ENCODE measurements at places on chromosomes 16 and 17.
A peak's percentile ranks its signal among the peaks of the same experiment; 100 is the strongest.

- peak; percentile 87 for DNase-seq
Observed at GRCh38 chr17:62627219-62627903, at the start of gene MRC2. Gene MRC2, plus strand, starts transcription at chr17:62627670. Its CDS starts 133 bp downstream, at chr17:62627803.

DNA sequence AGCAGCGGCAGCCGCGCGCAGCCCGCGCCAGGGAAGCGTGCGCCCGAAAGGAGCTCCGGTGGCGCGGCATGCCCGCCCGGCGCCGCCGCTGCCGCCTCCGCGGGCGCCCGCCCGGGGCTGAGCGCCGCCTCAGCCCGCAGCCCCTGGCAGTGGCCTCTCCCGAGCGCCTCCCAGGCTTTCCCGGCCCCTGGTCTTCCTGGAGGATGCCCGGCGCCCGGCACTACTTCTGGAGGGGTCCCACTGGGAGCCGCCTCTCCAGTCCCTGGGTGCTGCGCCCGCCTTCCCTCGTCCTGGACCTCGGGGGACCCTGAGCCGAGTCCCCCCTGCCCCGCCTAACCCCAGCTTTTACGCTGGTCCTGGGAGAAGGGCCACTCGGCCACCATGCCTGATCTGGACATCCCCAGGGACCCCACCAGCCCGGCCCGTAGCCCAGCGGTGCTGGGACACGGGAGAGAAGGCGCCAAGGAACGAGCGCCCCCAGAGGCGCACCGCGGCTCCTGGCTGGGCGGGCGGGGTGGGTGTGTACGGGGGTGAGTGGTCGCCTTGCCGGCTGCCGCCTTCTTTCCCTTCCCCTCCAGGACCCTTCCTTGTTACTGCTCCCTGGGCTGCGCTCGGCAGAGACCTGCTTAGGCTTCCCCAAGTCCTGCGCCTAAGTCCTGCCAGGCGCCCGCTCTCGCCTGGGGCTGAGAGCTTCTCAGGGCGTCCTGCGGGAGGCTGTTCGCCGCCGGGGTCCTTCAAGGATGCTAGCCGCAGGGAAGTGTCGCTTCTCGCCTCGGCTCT, 704 bp downstream of the ASIC2 start:
- DNase-seq = no peak

DNA sequence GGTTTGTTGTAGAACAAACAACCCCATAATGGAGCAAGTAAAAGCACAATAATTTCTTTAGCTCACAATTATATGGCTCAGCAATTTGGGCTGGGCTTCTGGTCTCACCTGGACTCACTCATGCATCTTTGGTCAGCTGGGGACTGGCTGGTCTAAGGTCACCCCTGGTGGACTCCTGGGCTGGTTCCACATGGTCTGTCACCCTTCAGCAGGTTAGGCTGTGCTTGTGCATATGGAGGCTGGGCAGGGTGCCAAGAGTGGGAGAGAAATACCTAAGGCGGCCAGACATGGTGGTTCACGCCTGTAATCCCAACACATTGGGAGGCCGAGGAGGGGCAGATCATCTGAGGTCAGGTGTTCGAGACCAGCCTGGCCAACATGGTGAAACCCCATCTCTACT, 27.0 kb upstream of the SMURF2 start:
- no peak for DNase-seq

- no peak for DNase-seq
Observed at GRCh38 chr17:46911311-46911710, 11.6 kb upstream of the GOSR2 start.

DNA sequence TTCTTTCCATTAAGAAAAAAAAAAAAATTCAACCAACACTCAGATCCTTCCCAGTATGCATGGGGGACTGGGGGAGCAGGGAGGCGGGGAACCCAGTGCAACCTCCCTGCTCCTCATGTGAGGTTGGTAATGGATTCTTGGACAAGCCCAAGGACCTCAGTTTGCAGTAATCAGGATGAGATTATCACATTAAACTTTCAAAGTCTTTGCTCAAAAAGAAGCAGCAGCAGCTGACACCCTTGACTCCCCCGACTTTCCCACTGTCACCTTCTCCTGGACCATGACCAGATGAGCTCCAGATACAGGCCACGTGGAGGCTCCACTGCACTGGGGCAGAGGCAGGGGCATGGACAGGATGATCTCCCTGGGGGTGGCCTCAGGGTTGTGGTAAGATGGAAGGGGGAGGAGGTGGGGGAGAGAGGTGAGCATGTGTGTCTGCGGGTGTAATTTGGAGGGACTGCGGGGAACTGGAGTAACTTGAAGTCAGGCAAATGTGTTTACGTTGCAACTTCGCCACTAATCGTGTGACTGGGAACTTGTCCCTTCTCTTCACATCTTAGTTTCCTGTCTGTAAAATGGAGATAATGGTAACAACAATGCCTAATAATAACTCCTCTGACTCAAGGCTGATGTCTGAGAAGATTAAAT, 19.8 kb downstream of the ZNF385C start:
- no peak for DNase-seq

DNA sequence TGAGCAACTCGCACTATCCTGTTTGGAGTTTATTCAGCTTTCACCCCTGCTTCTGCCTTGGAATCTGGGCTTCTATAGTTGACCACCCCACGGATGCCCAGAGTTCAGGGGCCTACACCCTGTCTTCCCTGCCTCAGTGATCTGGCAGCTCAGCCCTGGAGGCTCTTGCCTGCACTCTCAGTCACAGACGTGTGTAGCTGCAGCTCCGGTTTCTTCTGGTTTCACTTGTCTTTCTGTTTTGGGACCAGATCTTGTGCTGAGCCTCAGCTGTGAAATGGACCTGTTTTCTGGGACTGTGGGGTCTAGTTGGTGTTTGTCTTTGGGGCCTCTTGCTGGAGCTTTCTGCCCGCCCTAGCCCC, 5.8 kb downstream of the GPT2 start:
- no peak for DNase-seq

- DNase-seq = no peak
Observed at GRCh38 chr17:71989117-71989516, 131.7 kb upstream of the SOX9 start.

GRCh38 chr17:34769049-34769448, 189.7 kb downstream of the TMEM132E start:
- DNase-seq = no peak

- DNase-seq = no peak
Observed at GRCh38 chr17:34347063-34347462, 9.2 kb upstream of the CCL13 start.

DNA sequence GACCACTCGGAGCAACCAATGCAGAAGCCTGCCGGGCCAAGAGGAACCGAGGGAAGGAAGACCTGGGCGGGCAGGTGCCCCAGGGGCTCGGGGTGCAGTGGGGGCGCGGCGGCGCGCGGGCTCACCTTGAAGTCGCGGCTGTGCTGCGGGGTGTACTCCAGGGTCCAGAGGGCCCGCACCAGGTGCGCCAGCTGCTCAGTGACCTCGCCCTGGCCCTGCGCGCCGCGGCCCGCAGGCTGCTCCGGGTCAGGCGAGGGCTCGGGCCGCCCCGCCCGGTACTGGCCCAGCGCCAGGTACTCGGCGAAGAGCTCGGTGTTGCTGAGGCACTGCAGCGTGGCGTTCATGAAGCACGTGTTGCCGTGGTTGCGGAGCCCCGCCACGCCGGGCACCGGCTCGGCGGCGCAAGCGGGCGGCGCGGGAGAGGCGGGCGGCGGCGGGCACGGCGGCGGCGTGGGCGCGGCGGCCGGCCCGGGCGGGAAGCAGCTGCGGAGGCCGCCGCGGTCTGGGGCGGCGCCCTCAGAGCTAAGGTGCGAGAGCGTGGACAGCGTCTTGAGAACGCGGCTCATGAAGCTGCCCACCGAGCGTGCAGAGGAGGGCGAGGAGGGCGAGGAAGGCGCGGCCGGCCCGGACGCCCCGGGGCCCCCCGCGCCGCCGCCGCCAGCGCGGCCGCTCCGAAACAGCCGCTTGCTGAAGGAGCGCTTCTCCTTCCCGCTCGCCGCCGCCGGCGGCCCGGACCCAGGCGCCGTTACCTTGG, 562 bp downstream of the USP31 start:
- peak; percentile 53 for DNase-seq

- peak; percentile 61 for DNase-seq
Observed at GRCh38 chr17:12605222-12605621, 60.5 kb upstream of the MYOCD start.

GRCh38 chr16:2713985-2714774, 5.8 kb downstream of the PRSS27 start:
- DNase-seq = no peak

- no peak for DNase-seq
Observed at GRCh38 chr17:36514856-36515255, 19.8 kb downstream of the MYO19 start.

GRCh38 chr16:3454631-3455147, 11.2 kb downstream of the NAA60 start:
- no peak for DNase-seq

DNA sequence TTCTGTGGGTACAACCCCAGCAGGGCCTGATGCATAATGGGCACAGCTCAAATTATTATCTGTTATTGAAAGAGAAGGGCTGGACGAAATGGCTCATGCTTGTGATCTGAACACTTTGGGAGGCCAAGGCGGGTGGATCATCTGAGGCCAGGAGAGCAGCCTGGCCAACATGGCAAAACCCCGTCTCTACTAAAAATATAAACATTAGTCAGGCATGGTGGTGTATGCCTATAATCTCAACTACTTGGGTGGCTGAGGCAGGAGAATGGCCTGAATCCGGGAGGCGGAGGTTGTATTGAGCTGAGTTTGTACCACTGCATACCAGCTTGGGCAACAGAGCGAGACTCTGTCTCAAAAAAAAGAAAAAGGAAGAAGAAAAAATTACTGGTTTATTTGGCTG, 100.7 kb downstream of the ABCC1 start:
- no peak for DNase-seq

- no peak for DNase-seq
Observed at GRCh38 chr17:50218071-50218759, 16.8 kb upstream of the COL1A1 start.

DNA sequence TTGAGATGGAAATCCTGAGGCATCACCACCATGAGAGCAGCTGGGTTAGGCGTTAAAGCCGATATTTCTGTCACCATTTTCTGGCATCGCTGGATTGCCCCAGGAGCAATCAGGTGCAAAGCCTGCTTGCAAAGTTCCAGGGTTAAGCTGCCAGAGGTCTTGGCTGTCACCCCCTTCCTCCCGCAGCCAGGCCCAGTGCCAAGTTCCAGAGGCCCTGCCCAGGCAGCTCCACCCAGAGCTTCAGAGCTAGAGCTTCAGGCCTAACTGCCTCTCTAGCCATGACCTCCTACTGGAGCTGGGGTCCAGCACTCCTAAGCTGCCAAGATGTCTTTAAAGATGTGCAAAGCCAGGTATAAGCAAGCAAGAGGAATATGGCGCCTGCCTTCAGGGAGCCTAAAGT, 8.8 kb upstream of the TMEM238L start:
- DNase-seq = no peak

DNA sequence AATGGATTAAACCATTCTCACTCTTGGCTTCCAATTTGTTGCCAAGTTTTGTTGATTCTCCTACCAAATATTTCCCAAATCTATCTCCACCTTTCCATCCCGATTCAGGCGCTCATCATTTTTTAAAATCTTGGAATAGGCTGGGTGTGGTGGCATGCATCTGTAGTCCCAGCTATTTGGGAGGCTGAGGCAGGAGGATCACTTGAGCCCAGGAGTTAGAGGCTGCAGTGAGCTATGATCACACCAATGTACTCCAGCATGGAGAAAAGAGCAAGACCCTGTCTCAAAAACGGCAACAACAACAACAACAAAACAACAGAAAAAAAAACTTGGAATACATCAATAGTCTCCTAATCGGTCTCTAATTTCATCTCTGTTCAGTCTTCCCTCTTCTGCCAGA, 902 bp upstream of the NKIRAS2 start:
- no peak for DNase-seq

- no peak for DNase-seq
Observed at GRCh38 chr17:38452719-38453118, 24.5 kb downstream of the ARHGAP23 start.

DNA sequence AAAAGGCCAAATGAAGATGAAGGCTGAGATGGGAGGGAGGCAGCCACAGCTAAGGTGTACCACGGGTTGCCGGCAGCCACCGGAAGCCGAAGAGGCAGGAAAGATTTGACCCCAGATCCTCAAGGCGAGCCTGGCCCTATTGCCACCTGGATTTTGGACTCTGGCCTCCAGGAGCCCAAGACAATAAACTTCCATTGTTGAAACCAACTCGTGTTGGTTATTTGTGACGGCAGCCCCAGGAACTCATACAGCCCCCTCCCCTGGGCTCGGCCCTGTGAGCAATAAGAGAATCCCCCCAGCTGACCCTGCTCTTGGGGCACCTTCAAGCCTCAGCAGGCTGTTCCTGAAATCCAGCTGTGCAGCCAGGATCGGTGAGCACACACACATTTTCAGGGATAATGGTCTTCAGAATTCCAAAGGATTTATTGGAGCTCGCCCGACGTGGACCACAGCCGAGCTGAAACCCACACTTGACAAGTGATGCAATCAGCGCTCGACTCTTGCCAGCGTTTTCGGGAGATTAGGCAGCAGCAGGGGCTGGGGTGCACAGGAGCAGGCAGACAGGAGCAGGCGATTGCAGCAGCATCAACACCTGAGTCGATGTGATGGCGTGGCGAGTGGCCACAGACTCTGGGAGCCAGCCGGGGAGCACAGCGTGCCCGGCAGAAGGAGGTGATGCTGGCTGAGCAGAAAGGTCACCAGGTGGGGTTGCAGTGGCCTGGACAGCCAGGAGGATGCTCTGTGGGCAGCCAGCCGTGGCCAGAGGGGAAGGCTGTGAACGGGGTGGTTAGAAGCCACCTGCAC, 22.4 kb upstream of the CBX4 start:
- no peak for DNase-seq

- DNase-seq = peak; percentile 61
Observed at GRCh38 chr17:38428643-38429371, 543 bp downstream of the ARHGAP23 start.

GRCh38 chr16:74788108-74788507, 13.5 kb upstream of the FA2H start:
- DNase-seq = no peak

- no peak for DNase-seq
Observed at GRCh38 chr17:63613663-63614062, 8.6 kb upstream of the MAP3K3 start.

DNA sequence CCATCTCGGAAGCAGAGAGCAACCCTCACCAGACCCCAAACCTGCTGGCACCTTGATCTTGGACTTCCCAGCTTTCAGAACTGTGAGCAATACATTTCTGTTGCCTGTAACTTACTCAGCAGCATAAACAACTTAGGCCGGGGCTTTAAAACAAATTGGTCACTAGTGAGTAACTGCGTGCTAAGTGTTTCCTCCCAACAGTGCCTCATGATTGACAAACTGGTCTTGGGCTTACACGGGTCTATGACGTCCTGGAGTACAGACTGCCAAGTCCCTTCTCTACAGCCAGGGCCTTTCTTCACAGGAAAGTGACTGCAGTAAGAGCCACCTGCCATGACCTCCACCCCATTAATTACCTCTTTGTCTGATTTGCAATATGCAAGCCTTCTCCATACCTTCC, 136.7 kb downstream of the XYLT1 start:
- peak; percentile 83 for DNase-seq

DNA sequence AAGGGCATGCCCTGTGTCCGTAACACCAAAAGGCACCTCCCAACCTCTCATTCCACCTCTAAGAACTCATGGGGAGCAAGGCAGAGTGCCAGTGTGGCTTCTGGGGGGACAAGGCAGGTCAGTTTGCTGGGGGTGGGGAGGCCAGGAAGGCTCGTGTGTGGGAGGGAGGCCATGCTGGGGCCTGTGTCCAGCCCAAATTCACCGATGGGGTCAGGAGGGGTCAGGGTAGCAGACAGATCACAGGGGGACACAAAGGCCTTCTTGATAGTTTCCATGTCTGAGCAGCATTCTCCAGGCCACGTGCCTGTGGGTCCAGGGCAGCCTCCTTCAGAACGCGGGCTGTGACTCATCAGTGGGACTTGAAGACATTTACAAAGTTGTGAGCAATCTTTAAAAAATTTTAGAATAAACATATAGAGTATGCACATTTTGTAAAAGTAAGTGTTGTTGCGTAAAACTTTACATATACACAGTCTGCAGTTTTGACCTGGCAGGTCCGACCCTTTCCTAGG, 20.9 kb downstream of the SPACA3 start:
- DNase-seq = peak; percentile 95
